ENCODE measurements at places on chromosomes 4 and X.
A peak's percentile ranks its signal among the peaks of the same experiment; 100 is the strongest.

DNA sequence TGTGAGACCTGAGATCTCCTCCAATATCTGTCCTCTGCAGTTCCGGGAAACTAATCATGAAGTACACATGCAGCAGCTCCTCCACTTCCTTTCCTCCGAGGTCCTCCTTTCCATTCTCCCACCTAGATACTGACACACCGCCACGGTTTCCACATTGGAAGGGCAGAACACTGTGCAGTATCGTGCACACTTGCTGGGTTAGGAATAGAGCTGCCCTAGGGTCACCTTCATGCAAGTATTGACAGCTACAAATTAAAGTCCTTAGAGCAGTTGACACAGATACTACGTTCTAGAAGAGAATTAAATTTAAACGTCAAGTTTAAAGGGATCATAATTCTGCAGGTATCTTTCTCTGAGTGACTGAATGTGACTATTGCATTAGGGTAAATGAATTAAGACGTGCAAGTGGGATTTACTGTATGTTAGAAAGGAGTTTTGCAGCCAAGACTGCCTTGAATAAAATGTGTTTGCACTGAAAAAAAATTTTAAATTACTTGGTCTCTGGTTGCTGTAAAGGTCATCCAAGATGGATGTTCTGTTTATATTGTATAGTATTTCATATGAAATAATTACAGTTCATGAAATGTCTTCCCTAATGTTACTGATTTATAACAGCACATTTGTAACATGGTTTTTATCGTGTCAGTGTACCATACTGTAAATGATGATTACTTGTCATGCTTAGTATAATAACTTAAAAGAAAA is 117.7 kb downstream of the STOX2 start:
- DNase-seq, result no peak

GRCh38 chr4:148444296-148445070 is 2.3 kb upstream of the NR3C2 start:
- peak; percentile 46 for DNase-seq

- no peak for DNase-seq
These were observed 373.6 kb upstream of the MAGEB2 start for GRCh38 chrX:29841750-29842149.

GRCh38 chr4:138162259-138162658 is 79.9 kb downstream of the SLC7A11 start:
- DNase-seq, result no peak
